Mucosa of descending colon (tissue), 3 donors: ENCODE measurements at places on chromosomes 11 and 22. TPM values are rescaled to one million over a fixed set of nuclear protein-coding genes. Genes with fewer than 3 reads are reported as not detected.
A peak's percentile ranks its signal among the peaks of the same experiment; 100 is the strongest.

The SLC29A2 gene
- 10.3 TPM for total RNA-seq

The LAYN gene
- 22.9 TPM for total RNA-seq

The MS4A4E gene
- total RNA-seq, result 1.3 TPM

The CRYBB1 gene
- total RNA-seq, result not detected

The DNAJB7 gene
- 0.14 TPM for total RNA-seq

The PGA5 gene
- total RNA-seq, result 0.75 TPM

The OR52N5 gene
- not detected for total RNA-seq

The RDX gene
- total RNA-seq, result 26.8 TPM

The HDAC10 gene
- total RNA-seq, result 39.5 TPM

The TMEM134 gene
- total RNA-seq, result 44.7 TPM

The OR8I2 gene
- not detected for total RNA-seq

The MFNG gene
- 13.7 TPM for total RNA-seq

DNA sequence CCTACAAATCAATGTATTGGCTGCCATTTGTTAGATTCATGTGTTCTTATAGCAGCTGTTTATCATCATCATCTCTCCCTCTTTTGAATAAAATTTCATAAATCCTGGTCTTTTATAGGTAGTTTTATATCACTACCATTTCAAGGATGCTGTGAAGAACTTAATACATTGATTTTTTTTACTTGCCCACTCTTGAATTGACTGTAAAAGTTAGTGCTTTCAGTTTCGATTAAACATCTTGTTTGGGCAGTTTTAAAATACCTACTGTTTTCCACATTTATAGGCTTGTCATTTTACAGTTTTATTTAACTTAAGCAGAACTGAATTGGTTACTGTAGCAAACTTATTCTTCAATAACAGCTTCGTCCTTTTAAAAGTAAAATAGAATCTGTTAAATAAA lies 59.5 kb downstream of the TTC17 start:
- no peak for DNase-seq

- DNase-seq, result no peak
Measured at GRCh38 chr11:61327669-61328071, 5.2 kb downstream of the DDB1 start.

GRCh38 chr11:105298174-105298573 lies 158.6 kb upstream of the CARD18 start:
- DNase-seq, result no peak

DNA sequence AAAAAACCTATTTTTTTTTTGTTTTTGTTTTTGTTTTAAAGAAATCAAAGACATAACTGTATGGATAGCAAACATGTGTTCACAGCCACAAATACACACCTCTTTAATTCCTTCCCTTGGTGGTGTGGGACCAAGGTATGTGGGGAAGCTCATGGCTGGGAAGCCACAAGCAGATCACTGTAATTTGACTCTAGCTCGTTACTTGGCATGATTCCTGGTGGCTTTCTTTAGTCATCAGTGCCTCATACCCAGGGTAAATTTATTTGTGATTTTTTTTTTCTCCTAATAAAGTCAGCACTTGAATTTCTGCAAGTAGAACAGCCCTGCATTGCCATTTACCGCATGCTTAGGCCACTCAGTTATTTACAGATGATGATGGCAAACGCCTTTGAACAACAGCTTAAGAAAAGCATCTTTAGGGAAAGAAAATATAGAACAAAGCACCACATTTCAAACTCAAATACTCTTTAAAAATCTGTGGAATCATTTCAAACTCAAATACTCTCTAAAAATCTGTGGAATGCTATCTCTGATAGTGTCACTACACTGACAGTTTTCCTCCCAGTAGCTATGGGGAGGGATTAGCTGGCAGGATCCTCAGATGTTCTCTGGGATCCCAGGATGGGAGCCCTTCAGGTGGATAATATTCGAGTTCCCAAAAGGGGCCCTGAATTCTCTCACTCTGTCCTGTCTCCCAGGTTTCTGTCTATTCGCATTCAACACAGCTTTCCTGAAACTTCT lies 687.2 kb downstream of the OPCML start:
- no peak for DNase-seq

- no peak for DNase-seq
Measured at GRCh38 chr11:35009191-35009943, 92.9 kb downstream of the PDHX start.

DNA sequence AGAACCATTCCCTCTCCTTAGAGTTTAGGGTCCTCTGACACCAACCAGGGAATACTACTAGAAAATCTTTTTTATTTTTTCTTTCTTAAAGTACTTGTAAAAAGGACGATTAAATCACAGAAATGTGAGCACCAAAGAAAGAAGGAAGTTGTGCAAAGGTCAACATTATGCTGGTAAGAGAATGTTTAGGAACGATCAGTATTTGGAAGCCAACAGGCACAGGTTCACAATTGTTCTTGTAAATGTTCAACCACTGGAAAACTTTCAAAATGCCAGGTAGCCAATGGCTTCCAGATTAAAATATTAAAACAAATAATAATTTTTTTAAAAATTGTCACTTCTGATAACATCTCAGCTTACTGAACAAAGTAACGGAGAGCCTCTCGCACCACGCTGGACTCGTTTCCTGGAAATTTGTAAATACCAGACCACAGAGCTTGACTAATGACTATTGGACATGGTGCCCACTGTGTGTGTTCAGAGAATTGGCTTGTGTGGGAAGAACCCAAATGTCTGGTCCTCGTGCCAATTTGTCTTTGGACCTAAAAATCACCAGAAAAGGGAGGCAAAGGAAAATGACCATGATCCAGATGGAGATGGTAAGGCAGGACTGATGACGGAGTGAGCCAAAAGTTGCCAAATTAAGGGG lies 20.8 kb downstream of the COMMD9 start:
- DNase-seq, result no peak

DNA sequence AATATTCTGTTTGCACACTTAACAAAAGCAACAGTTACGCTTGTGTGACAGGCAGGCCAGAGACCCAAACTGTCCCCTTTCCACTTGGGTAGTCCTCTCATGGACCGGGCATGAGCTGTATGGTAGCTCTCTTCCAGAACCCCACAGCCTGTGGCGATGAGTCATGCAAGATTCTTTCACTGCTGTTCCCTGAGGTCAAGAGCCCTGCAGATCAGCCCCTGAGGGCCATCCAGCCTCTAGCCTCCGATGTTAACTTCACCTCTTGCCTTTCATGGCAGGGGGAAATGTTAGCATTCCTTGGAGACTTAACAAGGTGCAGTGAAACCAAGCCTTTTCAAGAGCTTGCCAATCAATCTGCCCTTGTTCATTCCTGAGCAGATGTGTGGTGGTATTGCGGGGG lies 63.2 kb upstream of the DEUP1 start:
- DNase-seq, result no peak

GRCh38 chr11:116640641-116641402 lies 132.0 kb downstream of the BUD13 start:
- DNase-seq, result no peak

DNA sequence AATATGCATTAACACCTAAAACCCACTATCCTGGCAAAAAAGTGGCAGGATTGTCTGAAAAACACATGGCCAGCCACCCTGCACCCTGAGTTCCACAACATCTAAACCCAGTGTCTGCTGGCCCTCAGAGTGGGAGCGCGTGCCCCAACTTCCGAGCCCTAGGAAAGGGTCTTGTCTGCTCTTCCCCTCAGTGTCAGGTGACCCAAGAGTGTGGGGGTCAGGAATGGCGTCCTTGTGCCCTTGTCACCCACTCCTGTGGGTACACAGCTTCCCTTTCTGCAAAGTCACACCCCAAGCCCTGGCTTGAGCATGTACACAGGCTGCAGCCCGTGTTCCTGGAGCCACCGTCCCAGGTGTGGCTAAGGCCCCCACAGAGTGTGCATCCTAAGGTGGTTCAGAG lies 67.6 kb downstream of the CDKN1C start:
- DNase-seq, result no peak

DNA sequence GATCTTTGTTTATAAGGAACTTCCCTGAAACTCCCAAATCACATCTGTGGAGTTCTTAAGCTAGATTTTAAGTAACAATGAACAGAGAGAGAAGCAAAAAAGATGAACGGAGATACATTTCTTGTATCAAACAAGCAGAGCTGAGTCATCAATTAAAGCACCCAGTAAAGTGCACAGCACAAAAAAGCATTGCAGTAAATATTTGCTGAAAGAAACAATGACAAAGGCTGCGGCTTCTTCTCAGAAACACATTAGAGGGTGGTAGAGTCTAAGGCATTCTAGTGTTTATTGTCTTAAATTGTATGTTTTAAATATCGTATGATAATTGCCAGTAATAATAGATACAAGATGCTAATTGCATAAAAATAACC lies 941.6 kb upstream of the CHORDC1 start:
- DNase-seq, result no peak

DNA sequence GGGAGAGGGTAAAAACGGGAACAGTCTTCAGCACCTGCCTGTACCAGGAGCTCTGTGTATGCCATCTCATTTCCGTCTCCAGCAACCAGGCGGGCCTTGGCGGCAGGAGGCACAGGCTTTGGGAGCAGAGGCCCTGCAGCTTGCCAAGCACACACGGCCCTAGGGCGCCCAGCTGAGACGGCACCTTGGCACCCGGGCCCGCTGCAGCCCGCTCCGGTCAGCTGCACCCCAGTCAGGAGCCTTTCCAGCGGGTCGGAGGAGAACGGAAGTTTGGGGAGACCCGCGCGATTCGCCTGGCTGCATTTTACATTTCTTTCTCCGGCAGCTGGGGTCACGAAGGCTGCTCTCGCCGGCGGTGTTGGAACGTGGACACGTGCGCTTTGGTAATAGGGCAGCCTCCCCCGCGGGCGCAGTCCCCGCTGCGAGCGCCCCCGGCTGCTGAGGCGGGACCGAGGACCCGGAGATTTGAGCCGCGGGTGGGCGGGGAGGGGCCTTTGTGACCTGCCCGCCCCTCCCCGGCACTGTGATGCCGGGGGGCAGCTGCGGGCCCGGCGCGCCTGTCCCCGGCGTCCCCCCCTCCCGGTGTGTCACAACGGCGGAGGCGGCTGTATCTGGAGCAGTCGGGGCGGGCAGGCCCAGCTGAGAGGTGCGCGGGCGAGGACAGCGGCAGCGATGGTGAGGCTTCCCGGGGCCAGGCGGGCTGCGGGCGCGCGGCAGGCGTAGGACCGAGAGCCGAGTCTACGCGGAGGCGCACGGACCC lies at the start of gene TUBA8:
Gene TUBA8 (plus strand): TSS at position 616 of the 760 bp plus-strand sequence. CDS start 57 bp downstream, at position 673.
- DNase-seq, result no peak

DNA sequence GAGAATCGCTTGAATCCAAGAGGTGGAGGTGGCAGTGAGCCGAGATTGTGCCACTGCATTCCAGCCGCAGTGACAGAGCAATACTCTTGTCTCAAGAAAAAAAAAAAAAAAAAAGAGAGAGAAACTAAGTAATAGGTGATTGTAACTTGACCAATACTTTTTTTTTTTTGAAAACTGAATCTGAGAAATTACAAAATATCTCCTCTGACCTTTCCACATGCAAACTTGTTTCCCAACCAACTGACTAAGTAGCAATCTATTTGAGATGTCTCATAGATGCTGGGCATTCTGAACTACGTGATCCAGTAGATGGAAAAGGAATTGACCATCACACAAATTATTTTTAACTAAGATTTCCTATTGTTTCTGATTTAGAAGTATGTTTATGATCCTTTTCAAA lies 407.3 kb upstream of the CHORDC1 start:
- DNase-seq, result no peak

DNA sequence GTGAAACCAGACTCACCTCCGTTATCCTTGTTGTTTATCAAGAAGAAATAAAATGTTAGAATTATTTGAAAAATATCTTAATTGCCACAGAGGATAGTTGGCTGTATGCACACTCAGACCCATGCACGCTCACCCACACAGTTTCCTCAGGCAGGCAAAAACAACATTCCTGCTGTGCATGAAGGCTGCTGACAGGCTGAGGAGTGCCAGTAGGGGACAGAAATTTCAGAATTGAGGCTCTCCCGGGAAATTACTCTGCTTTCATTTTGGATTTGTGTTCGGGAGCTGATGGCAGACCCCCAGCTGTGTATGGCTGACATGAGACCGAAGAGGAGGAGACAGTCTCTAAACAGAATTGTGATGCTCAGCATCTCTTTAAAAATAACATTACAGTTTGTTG lies 87.5 kb downstream of the AMOTL1 start:
- no peak for DNase-seq

GRCh38 chr22:40525250-40525884 lies 111.2 kb downstream of the MRTFA start:
- DNase-seq, result peak; percentile 71

DNA sequence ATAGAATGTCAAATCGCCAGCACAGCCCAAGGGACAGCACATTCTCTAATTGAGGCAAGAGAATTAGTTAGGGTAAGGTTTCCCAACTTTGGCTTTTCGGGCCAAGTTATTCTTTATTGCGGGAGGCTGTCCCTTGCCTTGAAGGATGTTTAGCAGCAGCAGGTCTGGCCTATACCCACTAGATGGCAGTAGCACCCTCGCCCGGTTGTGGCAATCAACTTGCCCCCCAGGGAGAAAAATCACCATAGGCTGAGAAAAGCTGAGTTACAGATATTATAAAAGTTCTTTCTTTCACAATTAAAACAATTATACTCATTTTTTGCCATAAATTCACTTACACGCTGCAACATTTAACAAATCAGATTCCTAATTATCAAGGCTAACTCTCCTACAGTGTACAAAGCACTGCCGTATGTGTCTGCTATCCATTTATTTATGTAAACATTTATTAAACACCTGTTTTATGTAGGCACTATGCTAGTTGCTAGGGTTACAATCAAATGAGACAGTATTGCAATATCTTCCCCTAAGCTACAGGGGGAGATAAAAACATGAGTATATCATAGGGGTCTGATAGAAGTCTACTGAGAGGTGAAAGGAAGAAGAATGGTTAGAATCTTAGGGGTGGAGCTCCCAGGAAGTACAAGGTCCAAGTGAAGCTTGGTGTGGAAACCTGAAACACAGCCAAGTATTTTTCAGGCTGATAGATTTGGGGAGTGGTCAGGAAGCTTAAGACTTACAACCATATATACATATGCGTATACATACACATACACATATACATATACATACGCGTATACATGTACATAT lies 452.3 kb downstream of the RAB38 start:
- peak; percentile 45 for DNase-seq

- no peak for DNase-seq
Measured at GRCh38 chr11:72599325-72600117, 74.7 kb downstream of the PDE2A start.

GRCh38 chr22:41206719-41207118 lies 1.6 kb downstream of the L3MBTL2 start:
- no peak for DNase-seq
